ENCODE measurements at places on chromosomes 6 and 20. TPM values are rescaled to one million over a fixed set of nuclear protein-coding genes. Genes with fewer than 3 reads are reported as not detected.

NR2E1 gene
- total RNA-seq: not detected

- peak; percentile 61 for DNase-seq
Measured at GRCh38 chr6:30676660-30677285, 4.0 kb upstream of the DHX16 start.

DNA sequence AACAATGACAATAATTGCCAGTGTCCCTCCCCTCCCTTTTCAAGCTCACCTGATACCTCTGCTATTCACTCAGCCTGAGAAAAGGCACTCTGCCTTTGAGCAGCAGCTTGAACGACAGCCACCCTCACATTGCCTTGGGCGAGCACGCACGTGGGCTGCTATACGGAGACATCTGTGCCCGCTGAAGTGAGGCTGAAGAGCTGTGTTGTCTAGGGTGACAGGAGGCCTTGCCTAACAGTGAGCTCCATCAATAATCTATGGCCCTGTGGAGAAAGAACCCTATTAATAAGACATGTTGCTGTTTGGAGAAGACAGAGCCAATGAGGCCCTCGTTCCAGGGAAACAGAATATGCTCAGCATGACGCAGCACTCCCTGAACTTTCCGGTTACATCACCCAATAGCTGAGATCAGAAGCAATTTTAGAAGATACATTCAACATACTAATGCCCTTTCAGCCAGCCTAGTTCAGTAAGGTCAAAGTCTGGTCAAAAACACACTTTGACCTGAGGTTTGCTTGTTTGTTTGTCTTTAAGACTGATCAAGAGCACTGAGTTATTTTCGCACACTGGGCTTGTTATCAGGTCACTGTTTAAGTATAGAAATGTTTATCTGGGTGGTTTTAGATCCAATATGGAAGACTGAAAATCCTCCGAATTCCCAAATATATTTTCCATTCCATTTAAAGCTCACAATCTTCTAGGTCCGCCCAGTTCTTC lies 30.6 kb downstream of the RBM24 start:
- no peak for DNase-seq

PCSK2 gene
- total RNA-seq: 0.32 TPM

- DNase-seq: no peak
Measured at GRCh38 chr6:127053032-127053874, 65.2 kb upstream of the RSPO3 start.

DNA sequence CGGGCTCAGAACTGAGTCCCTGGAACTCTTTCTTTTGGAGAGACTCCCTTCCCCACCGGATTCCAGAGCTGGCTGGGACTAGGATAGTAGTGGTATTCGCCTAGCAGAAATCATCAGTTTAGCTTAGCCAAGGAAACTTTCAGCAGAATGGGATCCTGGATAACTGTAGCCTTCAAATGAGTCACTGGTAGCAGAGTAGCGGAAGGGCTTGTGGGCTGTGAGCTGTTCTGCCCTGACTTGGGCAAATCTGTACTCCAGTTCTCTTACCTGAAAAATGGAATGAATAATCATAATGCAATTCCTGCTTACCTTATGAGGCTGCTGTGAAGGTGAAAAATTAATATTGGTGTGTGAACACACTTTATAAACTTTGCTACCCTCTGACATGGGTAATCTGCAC lies 244.3 kb upstream of the CHD6 start:
- DNase-seq: no peak

DNA sequence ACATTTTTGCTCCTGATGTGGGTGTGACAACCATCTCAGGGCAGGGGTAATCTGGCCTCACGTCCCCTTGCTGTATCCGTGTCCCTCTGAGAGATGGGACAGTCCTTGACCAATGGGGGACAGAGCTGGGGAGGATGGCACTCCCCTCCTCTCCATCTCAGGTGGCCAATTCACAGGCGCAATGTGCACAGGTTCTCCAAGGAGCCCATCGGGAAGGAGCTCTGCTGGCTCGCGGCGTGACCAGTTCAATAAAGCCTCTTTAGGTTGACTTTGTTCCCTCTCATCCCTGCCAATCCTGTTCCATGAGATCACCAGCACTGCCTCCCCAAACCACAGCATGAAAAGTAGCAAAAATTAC lies 196.3 kb upstream of the SLC24A3 start:
- no peak for DNase-seq

- no peak for DNase-seq
Measured at GRCh38 chr6:37487591-37488380, 11.9 kb downstream of the CCDC167 start.

TFAP2D gene
- total RNA-seq: not detected

CAP2 gene
- total RNA-seq: 35.6 TPM

DNA sequence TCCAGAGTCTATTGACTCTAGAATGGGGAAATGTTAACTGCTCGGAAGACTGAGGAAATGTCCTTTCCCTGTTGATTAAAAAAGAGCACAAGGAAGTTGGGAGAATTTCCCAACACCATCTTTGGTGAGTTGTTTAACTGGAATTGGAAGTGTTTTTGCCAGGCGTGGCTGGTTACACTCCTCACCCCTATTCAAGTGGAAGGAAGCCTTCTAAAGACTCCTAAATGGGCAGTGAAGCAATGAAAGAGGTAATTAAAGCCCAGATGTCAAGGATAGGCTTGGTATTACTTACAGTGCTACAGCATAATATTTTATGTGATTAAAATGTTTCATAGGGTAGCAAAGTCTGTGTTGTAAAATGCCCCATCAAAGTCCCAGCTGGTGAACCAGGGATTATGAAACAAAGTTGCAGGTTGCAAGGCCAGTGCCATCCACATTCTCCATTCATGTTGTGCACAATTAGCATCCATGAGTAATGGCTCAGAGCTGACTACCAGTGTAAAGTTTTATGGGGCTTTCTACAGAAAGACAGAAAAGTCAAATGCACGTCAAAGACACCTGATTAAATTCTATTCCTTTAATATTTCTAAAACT lies 52.6 kb downstream of the BTBD3 start:
- DNase-seq: no peak
